ENCODE measurements at places on chromosomes 3 and 15.

DNA sequence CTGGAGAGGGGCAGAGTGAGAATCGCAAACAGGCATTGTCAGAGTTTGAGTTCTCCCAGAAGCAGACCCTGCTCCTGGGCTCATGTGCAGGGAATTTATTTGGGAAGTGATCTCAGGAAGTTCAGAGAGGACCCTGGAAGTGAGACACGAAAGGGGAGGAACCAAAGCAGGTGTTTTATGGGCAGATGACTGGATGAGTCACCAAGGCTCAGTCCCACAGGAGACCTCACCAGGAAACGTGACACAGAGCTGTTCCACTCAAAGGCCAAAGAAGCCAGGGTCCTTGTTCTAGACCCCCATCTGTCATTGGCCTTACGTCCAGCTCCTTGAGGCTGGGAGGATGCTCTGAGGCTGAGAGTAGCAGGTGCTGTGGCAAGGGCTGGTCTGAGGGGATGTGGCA is 43.4 kb upstream of the SEC22A start:
- no peak for DNase-seq

- DNase-seq: no peak
These were observed 232.1 kb upstream of the GOLIM4 start for GRCh38 chr3:168327856-168328255.

DNA sequence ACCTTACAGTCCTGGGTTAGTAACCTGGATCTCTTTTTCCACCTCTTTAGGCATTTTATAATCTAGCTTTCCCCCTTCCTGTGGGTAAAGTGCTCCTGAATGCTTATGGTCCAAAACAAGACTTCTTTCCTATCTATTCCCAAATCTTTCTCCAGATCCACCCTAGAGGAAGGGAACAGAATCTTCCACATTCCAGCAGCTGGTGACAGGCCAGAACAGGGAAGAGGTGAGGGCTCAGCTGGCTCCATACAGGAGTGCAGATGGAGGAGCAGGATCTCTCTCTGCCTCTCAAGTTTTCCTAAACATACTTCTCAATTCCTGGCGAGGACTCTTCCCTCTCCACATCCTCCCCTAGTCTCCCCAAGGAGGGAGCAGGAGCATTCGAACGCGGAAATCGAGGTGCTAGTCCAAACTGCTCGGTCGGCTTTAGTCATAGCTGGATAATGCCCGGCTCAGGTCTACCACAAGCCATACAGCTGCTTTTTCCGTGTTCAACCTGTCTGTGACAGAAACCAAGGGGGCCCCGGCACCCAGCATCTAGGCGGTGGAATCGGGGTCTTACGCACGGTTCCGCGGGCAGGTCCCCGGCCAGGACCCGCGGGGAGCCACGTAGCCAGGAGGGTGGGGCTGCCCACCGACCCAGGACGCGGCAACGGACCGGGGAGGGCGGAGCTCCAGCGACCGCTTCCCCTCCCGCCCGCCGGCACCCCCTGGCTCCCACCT is 4.0 kb downstream of the RASSF1 start:
- DNase-seq: no peak

- no peak for DNase-seq
These were observed 3.7 kb downstream of the IFRD2 start for GRCh38 chr3:50288387-50289007.

GRCh38 chr15:91782221-91782620 is 71.3 kb upstream of the SLCO3A1 start:
- DNase-seq: no peak

DNA sequence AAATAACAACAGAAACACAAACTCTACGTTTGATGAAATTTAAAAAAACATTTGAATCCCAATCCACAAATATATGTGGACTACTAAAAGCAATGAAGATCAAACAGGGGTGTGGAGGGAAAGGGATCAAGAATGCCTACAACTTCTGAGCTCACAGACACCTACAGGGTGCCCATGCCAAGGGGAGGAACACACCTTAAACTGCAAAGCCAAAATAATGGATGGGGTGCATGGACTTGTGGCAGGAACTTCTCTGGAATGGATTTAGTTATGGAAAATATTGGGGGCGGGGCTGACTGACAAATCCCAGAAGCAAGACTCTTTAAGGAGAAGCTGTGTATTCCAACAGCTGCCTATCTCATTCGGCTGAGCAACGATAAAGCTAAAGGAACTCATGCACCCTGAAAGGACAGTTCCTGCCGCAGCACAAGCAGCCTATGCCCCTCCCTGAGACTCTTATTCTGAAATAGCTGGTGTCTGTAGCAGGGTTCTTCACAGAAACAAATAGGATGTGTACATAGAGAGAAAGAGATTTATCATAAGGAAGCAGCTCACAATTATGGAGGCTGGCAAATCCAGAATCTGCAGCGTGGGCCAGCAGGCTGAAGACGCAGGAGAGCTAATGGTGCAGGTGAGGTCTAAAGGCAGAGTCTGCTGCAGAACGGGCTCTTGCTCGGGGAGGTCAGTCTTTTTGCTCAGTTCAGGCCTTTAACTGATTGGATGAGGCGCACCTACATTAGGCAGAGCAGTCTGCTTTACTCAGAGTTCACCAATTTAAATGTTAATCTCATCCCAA is 24.5 kb upstream of the PLA2G4D start:
- no peak for DNase-seq

GRCh38 chr15:38530113-38530512 is 34.5 kb downstream of the RASGRP1 start:
- DNase-seq: no peak

DNA sequence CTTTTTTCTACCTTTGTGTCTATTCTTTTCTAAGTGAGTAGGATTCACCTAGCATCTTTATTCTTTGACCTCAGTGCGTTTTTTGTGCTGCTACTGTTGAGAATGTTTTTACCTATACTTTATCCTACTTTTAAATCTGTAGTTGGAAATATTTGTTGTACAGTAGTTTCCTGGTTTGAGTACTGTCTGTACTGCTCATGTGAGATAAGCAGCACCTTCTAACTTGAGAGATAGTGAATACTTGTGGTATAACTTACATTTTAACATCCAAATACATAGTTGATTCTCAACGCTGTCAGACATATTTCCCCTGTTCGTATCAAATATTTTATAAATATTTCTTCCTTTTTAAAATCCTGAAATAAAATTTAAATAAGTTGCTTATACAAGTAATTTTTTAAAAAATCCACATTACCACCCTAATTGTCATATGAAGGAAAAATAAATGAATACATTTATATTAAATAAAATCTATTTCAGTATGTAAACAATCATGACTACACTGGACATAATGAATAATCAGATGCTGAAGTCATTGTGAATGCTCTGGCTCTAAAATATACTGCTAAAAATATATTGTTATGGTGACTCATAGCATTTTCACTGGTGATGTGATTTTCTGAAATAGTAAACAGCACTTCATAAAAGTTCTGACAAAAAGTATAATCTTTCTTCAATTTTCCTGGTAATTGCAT is 17.4 kb downstream of the ATP11B start:
- DNase-seq: no peak

DNA sequence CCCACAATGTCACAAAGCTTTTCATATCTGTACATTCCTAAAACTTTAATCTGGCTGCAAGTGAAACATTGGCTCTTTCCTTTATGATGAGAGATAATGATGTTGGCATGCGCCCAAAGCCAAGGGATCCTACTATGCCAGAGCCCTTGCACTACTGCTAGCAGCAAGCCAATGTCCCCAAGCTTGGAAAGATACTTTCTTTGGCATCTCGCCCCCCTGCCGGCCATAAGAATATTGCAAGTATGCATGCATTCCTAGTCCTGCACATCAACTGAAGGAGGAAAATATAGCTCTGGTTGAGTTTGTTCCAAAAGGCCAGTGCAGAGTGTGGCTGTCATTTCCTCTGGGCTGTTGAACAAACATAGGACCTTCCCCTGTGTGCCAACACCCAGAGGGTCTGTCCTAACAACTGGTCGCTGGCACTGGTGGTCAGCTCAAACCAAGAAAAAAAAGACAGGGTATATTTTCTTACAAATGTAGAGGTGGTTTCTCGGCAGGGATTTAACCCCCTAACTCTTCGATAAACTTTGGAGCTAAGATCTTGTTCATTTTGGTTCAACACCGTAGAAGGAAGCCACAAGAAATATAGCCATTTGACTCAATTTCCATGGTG is 120.9 kb upstream of the ZBED2 start:
- DNase-seq: no peak

Measured in activated gamma-delta T cell (primary cell).